ENCODE measurements at places on chromosomes 6 and 20. TPM values are rescaled to one million over a fixed set of nuclear protein-coding genes. Genes with fewer than 3 reads are reported as not detected.

GRCh38 chr6:38164131-38164481 is 344.6 kb downstream of the ZFAND3 start:
- peaks cover 11% of the 10 kb centered on the region for H3K27me3 ChIP-seq
- no peaks in the 10 kb centered on the region for H3K4me1 ChIP-seq
- H3K36me3 ChIP-seq: peaks cover 25% of the 10 kb centered on the region
- no peak for DNase-seq
- H3K27ac ChIP-seq: no peak overlapping the region

DNA sequence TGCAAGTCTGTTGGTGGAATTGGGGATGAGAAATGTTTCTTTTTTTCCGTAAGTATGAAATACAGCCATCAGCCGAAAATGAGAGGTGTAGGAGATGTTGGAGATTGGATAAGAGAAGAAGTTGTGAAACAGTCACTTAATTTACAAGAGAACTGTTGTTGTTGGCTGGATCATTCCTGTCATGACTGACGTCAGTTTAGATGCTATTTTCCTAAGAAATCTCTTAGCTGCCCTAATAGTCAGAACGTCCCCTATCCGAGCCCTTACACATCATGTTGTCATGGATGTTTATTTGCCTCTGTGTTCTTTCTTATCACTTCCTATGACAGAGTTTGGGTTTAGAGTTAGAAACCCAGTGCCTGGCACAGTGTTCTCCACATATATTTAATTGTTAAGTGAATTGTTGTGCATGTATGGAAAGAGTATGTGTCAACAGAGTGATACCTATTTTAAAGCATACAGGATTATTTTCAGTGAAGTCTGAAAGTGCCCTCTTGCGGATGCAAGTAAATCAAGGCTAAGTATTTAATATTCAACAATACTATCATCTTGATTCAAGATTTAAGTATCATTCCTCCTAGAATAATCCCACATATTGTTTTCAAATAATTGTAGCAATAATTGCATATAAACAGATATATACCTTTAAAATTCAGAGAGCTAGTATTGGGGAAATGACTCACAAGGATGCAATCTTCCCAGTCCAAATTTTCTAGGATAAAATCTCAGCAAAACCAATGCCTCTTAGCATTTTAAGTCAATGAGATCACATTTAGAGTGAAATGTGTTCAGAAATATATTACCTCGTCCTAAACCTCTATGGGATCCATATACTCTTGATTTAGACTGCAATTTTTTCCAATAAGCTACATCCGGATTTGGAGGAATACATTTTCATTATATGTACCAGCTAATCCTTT is 309.9 kb upstream of the NOX3 start:
- peak overlapping the region; percentile 66 for H3K4me3 ChIP-seq
- H3K27me3 ChIP-seq: no peaks in the 10 kb centered on the region
- H3K4me1 ChIP-seq: peaks cover 31% of the 10 kb centered on the region
- peak; percentile 65 for DNase-seq
- H3K36me3 ChIP-seq: peaks cover 18% of the 10 kb centered on the region
- H3K27ac ChIP-seq: peak overlapping the region; percentile 84

GRCh38 chr6:79038061-79038460 is 40.0 kb downstream of the PHIP start:
- H3K4me1 ChIP-seq: peaks cover 6% of the 10 kb centered on the region
- no peaks in the 10 kb centered on the region for H3K27me3 ChIP-seq
- no peak for DNase-seq
- no peak overlapping the region for H3K27ac ChIP-seq
- H3K4me3 ChIP-seq: no peak overlapping the region

EYS gene
- total RNA-seq: not detected

DNA sequence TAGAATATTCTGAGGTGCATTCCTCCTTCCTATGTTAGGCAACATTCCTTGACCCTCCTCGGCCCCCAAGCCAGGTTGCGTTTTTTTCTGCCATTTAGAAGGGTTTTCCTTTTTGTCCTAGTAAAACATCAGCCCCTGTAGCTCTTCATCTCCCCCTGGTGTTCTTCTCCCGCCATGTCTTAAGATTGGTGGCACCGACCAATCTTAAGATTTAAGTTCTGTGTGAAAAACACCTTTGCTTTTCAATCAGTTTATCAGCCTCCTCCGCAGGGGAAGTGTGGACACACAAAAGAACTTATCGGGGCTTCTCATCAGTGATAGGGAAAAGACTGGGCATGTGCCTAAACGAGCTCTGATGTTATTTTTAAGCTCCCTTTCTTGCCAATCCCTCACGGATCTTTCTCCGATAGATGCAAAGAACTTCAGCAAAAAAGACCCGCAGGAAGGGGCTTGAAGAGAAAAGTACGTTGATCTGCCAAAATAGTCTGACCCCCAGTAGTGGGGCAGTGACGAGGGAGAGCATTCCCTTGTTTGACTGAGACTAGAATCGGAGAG is 719 bp upstream of the EDN1 start:
- peaks cover 7% of the 10 kb centered on the region for H3K36me3 ChIP-seq
- peak overlapping the region; percentile 94 for H3K4me3 ChIP-seq
- H3K27ac ChIP-seq: peak overlapping the region; percentile 88

DNA sequence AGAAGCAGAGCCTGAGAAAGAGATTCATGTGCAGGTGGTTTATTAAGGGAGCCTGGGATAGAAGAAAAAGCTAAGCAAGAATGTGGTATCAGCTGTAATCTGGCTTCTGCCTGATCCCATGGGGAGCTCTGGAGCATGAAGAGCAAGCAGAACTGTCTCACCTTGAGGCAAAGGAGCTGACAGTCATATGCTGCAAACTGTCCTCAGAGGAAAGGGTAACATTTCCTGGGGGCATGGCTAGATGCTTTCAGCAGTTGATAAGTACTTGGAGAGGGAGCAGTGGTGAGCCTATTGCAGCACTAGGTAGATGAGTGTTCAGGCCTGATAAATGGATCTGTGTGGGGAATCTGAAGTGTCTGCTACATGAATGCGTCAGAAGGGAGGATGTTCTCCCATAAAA is 621.5 kb upstream of the BTBD3 start:
- DNase-seq: no peak
- H3K36me3 ChIP-seq: no peaks in the 10 kb centered on the region
- no peak overlapping the region for H3K4me3 ChIP-seq
- H3K4me1 ChIP-seq: no peaks in the 10 kb centered on the region
- peaks cover 8% of the 10 kb centered on the region for H3K27me3 ChIP-seq

DNA sequence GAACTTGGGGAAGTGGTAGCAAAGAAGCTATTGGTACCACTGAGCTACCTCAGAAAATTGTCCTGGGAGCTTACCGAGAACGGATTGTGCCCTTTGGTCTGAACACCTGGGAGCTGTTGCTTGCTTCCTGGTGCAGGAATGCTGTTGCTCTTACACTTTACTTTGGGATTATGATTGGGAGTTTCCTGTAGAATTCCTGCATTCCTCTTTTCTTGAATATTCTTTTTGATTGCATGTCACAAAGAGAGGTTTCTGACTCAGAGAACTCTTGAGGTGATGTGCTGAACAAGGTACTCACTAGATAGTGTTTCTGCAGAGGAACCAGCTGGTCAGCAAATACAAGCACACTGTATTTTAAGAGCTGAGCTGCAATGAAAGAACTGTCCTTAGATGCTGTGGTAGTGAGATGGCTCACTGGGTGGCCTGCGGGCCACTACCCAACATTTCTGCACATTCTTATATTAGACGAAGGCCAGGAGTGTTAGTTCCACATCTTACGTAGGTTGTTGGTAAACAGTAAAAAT is 35.0 kb downstream of the LRRC1 start:
- no peaks in the 10 kb centered on the region for H3K36me3 ChIP-seq
- no peak overlapping the region for H3K4me3 ChIP-seq
- DNase-seq: no peak
- H3K27me3 ChIP-seq: no peaks in the 10 kb centered on the region
- H3K27ac ChIP-seq: no peak overlapping the region

MLIP gene
- not detected for total RNA-seq

DNA sequence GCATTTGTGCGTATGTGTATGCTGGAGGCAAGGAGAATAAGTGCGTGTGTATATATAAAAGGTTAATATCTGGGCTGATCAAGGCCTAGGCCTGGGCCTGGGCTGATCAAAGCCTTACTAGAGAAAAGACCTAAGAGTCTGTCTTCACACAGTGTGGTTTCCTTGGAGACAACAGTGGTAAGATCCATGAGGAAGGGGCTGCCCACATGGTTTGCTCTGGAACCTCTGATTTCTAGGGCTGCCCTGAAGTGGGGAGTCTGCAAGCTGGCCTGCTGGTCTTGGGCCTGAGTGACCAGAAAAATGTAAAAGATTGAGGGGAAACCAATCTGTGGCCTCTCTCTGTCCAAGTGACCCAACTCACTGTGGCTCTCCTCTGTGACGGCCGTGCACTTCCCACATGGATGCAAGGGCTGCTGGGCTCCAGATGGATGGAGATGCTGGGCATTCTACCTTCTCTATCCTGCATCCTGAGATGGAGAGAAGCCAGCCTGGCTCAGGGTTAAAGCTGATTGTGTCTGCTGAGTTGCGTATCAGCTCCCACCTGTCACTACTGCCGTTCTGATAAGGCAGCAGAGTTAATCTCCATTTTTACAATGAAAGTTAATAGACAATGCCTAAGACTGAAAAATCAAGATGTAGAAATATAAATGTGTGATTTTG is 90.3 kb upstream of the NXT1 start:
- no peak overlapping the region for H3K4me3 ChIP-seq
- H3K36me3 ChIP-seq: no peaks in the 10 kb centered on the region
- H3K27ac ChIP-seq: no peak overlapping the region
- no peak for DNase-seq
- H3K4me1 ChIP-seq: peaks cover 44% of the 10 kb centered on the region

GRCh38 chr6:106829451-106829850 is 145.1 kb downstream of the CD24 start:
- H3K27me3 ChIP-seq: peaks cover 11% of the 10 kb centered on the region
- no peak overlapping the region for H3K27ac ChIP-seq
- no peak for DNase-seq
- H3K4me3 ChIP-seq: no peak overlapping the region
- H3K4me1 ChIP-seq: no peaks in the 10 kb centered on the region

CYP21A2 gene
- total RNA-seq: not detected

PLA2G7 gene
- not detected for total RNA-seq

TCP1 gene
- 276 TPM for total RNA-seq

- DNase-seq: no peak
- H3K36me3 ChIP-seq: peaks cover 49% of the 10 kb centered on the region
- H3K27ac ChIP-seq: peak overlapping the region; percentile 88
These were observed 4.5 kb downstream of the DEK start for GRCh38 chr6:18259675-18260447.

GATA5 gene
- not detected for total RNA-seq

DNA sequence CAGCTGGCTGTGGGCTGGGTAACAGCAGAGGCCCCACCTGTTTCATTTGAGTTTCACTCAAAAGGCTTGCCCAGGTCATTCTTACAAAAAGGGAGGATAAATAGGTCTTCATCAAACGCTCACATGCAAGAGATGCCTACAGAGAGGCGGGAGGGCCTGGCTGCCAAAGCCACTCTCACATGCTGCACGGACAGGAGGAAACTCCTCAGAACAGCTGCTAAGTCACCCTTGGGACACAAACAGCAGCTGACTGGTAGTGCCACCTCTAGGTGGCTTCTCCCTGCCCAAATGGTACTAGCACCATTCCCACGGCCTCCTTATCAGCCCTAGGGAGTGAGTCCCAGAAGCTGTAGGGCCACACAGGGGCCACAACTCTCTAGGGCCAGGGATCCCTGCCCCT is 23.8 kb downstream of the SLC22A23 start:
- no peak overlapping the region for H3K27ac ChIP-seq
- no peaks in the 10 kb centered on the region for H3K4me1 ChIP-seq
- no peak for DNase-seq
- peaks cover 18% of the 10 kb centered on the region for H3K27me3 ChIP-seq
- 0 out of 2 replicates have a peak, but pooled peaks cover 4% of the 10 kb centered on the region for H3K36me3 ChIP-seq

DNA sequence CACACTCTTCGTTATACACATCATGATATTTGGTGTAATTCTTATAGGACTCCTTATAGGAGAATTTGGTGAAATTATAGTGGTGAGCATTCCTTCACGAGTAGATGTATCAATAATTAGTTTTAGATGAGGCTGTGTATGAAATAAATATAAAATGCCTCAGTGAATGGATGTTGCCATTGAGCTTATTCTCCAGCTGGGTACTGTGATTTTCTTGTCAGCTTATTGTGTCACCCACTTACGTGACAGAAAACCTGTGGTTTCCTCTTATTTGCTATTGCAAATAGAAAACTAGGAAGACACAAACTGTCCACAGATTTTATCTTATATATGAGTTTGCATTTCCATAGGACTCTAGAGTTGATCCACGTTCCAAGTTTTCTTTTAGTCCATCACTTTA is 439.9 kb upstream of the RNF217 start:
- H3K27ac ChIP-seq: no peak overlapping the region
- no peak for DNase-seq
- H3K4me1 ChIP-seq: no peaks in the 10 kb centered on the region
- H3K4me3 ChIP-seq: no peak overlapping the region

DNA sequence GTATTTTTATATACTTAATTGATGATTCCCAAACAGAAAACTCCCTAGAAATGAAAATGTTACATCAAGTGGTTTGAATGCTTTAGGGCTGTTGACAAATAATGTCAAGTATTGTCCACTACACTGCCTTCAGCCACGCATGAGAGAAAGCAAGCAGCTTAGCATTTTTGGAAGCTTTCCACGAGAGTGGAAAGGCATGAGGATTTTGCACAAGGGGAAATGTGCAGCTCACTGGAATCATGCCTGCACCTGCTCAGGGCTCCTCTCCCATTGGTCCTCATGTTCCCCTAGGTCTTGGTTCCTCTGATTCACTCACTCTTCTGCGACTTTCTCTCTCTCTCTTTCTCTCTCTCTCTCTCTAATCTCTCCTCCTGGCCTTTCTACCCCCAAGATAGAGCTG is 439.5 kb upstream of the CDH4 start:
- H3K4me3 ChIP-seq: no peak overlapping the region
- H3K4me1 ChIP-seq: no peaks in the 10 kb centered on the region
- no peak overlapping the region for H3K27ac ChIP-seq
- no peak for DNase-seq

GRCh38 chr20:32359633-32360332 is 1.7 kb downstream of the ASXL1 start:
- peak overlapping the region; percentile 90 for H3K27ac ChIP-seq
- H3K36me3 ChIP-seq: peaks cover 25% of the 10 kb centered on the region
- no peaks in the 10 kb centered on the region for H3K27me3 ChIP-seq
- DNase-seq: peak; percentile 46
- peak overlapping the region; percentile 93 for H3K4me3 ChIP-seq

DNA sequence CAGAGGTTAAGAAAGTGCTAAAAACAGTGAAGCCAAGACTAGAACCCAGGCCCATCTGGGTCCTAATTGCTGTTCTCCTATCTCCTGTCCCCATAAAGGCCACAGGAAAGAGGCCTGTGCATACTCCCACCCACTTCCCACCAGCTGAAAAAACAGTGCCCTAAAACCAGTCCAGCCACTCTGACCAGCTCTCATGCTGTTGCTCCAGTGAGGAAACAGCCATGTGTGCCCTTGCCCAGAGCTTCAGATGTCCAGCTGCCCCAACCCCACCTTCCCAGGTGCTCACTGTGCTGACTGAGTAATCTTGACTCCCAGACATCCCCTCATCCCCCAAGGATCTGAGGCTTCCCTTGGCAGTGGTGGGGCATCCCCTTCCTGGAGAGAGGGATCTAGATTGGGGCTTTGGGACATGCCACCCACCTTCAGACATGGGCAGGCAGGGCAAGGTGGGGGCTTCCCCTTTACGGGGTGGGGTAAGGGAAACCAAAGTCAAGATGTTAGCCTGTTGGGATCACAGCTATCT is 28.7 kb downstream of the KCNK5 start:
- no peaks in the 10 kb centered on the region for H3K4me1 ChIP-seq
- no peak overlapping the region for H3K4me3 ChIP-seq
- DNase-seq: no peak
- H3K27me3 ChIP-seq: peaks cover 1% of the 10 kb centered on the region
- no peak overlapping the region for H3K27ac ChIP-seq
- 0 out of 2 replicates have a peak, but pooled peaks cover 4% of the 10 kb centered on the region for H3K36me3 ChIP-seq

GRCh38 chr6:73585566-73586415 is 65.0 kb upstream of the EEF1A1 start:
- peak; percentile 70 for DNase-seq
- H3K27ac ChIP-seq: peak overlapping the region; percentile 94
- H3K4me3 ChIP-seq: peak overlapping the region; percentile 85
- H3K36me3 ChIP-seq: peaks cover 6% of the 10 kb centered on the region
- H3K27me3 ChIP-seq: peaks cover under 1% of the 10 kb centered on the region
